Activated CD4-positive, alpha-beta memory T cell treated with anti-CD3 and anti-CD28 coated beads, Interleukin-2, amount 10 ng/mL, durations not matched to agents 7 days and 5 days (primary cell): ENCODE measurements at places on chromosomes 4 and X. TPM values are rescaled to one million over a fixed set of nuclear protein-coding genes. Genes with fewer than 3 reads are reported as not detected.

The CPE gene
- not detected for total RNA-seq

GRCh38 chr4:98993419-98994071, 2.0 kb upstream of the METAP1 start:
- no peak overlapping the region for H3K4me3 ChIP-seq
- peaks cover 4% of the 10 kb centered on the region for H3K36me3 ChIP-seq
- no peak for DNase-seq
- H3K4me1 ChIP-seq: peaks cover 26% of the 10 kb centered on the region
- no peak overlapping the region for H3K27ac ChIP-seq

DNA sequence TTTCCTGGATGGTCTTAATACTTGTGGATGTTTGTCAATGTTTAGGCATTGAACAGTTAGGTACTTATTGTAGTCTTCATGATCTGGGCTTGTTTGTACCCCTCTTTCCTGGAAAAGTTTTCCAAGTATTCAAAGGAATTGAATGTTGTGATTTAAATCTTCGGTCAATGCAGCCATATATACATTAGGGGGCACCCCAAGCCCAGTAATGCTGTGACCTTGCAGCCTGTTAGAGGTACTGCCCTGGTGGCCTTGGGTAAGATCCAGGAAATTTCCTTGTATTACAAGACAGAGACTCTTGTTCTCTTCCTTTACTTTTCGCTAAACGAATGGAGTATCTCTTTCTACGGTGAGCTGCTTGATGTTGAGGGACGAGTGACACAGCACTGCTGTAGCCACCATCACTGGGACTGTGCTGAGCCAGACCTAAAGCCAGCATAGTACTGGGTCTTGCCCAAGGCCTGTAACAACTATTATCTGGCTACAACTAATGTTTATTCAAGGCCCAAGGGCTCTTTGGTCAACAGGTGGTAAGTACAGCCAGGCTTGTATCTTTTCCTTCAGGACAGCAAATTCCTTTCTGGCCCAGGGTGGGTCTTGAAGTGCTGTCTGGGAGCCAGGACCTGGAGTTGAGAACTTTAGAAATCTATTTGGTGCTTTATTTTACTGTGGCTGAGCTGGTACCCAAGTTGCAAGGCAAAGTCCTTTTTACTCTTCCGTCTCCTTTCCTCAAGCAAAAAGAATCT, 118.3 kb upstream of the ATOH1 start:
- no peaks in the 10 kb centered on the region for H3K36me3 ChIP-seq
- no peaks in the 10 kb centered on the region for H3K27me3 ChIP-seq
- H3K4me3 ChIP-seq: no peak overlapping the region
- DNase-seq: no peak
- no peak overlapping the region for H3K27ac ChIP-seq

DNA sequence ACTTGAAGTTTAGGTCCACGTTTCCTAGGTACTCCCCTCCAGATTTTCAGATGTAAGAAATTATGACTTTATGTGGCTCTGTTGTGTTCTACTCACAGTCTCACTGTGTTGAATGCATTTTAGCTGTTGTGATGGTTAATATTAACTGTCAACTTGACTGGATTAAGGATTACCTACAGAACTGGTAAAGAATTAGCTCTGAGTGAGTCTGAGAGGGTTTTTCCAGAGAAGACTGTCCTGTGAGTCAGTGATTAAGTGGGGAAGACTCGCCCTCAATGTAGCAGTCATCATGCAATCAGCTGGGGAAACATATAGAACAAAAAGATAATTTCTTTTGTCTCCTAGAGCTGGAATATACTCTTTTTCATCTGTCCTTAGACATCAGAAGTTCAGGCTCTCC, 493.4 kb downstream of the ACTRT1 start:
- H3K27ac ChIP-seq: no peak overlapping the region
- H3K36me3 ChIP-seq: no peaks in the 10 kb centered on the region
- no peaks in the 10 kb centered on the region for H3K27me3 ChIP-seq
- H3K4me3 ChIP-seq: no peak overlapping the region

GRCh38 chr4:26140150-26140898, 180.5 kb upstream of the RBPJ start:
- H3K27me3 ChIP-seq: no peaks in the 10 kb centered on the region
- peaks cover 50% of the 10 kb centered on the region for H3K36me3 ChIP-seq
- H3K4me1 ChIP-seq: peaks cover 65% of the 10 kb centered on the region
- H3K4me3 ChIP-seq: no peak overlapping the region
- H3K27ac ChIP-seq: peak overlapping the region; percentile 56

- H3K27me3 ChIP-seq: peaks cover 2% of the 10 kb centered on the region
- no peak overlapping the region for H3K27ac ChIP-seq
- H3K4me1 ChIP-seq: no peaks in the 10 kb centered on the region
- no peak for DNase-seq
- no peak overlapping the region for H3K4me3 ChIP-seq
- no peaks in the 10 kb centered on the region for H3K36me3 ChIP-seq
Measured at GRCh38 chr4:169184236-169184635, 86.5 kb downstream of the SH3RF1 start.

- no peak for DNase-seq
- peaks cover 4% of the 10 kb centered on the region for H3K4me1 ChIP-seq
- no peak overlapping the region for H3K27ac ChIP-seq
- H3K4me3 ChIP-seq: no peak overlapping the region
- H3K27me3 ChIP-seq: no peaks in the 10 kb centered on the region
Measured at GRCh38 chrX:57353472-57354132, 67.1 kb downstream of the FAAH2 start.

- no peak overlapping the region for H3K4me3 ChIP-seq
- no peaks in the 10 kb centered on the region for H3K4me1 ChIP-seq
- no peak for DNase-seq
- H3K36me3 ChIP-seq: peaks cover 27% of the 10 kb centered on the region
- no peak overlapping the region for H3K27ac ChIP-seq
- no peaks in the 10 kb centered on the region for H3K27me3 ChIP-seq
Measured at GRCh38 chrX:131741103-131741581, 197.3 kb downstream of the OR13H1 start.

- no peaks in the 10 kb centered on the region for H3K27me3 ChIP-seq
- no peaks in the 10 kb centered on the region for H3K36me3 ChIP-seq
- H3K4me3 ChIP-seq: no peak overlapping the region
- H3K4me1 ChIP-seq: no peaks in the 10 kb centered on the region
- DNase-seq: no peak
- H3K27ac ChIP-seq: no peak overlapping the region
Measured at GRCh38 chr4:181966104-181966551, 277.1 kb upstream of the TENM3 start.

DNA sequence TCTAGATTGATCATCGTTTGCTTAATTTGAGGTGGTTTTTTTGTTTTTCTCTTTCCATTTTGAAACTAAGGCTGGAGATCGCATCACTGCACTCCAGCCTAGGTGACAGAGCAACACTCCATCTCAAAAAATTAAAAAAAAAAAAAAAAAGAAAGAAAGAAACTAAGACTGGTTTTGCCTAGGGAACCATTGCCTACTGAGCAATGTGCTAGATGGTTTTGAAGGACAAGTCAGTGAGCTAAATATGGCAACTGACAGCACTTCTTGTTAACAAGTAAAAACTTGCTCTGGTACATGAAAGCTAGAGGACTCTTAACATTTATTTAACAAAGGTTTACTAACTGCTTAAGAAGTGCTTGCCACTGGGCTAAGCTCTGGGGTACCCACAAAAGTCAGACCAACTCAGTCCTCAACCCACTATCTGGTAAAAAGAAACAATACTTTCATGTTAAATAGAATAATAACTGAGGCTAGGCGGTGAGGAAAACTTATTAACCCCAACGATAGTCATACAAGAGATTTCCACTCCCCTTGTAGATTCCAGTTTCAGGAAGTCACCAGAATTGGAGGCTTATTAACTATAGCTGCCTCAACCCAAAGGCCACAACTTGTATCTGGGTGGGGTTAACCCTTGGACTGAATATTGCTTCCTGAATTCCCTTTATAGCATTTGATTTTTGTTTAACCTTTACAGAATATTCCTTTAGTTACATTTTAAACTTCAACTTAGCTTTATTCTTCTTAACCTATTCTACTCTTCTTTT, 111.6 kb downstream of the FRYL start:
- H3K4me1 ChIP-seq: peaks cover 46% of the 10 kb centered on the region
- no peak for DNase-seq

DNA sequence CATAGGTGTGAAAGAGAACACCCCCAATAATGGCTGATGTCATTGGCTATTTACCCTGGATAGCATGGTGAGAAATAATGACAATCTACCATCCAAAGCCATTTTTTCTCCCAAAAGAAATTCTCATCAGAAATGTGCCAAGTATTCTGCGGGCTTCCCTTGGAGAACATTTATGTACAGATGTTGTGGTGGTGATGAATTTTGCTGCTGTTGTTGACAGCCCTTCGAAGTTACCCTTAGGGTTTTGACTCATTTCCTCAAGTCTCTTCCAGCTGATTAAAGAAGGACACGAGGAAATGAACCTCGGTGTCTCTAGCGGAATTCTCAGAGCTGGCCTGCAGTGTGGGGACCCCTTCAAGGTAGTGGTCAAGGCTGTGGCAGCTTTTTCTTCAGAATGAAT, 3.4 kb downstream of the KIT start:
- H3K27ac ChIP-seq: no peak overlapping the region
- no peak overlapping the region for H3K4me3 ChIP-seq
- H3K36me3 ChIP-seq: no peaks in the 10 kb centered on the region

GRCh38 chrX:65451663-65452062, 82.9 kb downstream of the LAS1L start:
- H3K27ac ChIP-seq: no peak overlapping the region
- no peaks in the 10 kb centered on the region for H3K4me1 ChIP-seq
- H3K36me3 ChIP-seq: no peaks in the 10 kb centered on the region
- H3K4me3 ChIP-seq: no peak overlapping the region
- DNase-seq: no peak
- no peaks in the 10 kb centered on the region for H3K27me3 ChIP-seq
